ENCODE measurements at places on chromosomes 11 and 22.

GRCh38 chr11:76179147-76179546 is 27.2 kb downstream of the WNT11 start:
- no peak for DNase-seq

GRCh38 chr22:48644997-48645396 is 1182.7 kb downstream of the BRD1 start:
- no peak for DNase-seq

- no peak for DNase-seq
Observed at GRCh38 chr22:45885171-45885840, 91.7 kb downstream of the WNT7B start.

DNA sequence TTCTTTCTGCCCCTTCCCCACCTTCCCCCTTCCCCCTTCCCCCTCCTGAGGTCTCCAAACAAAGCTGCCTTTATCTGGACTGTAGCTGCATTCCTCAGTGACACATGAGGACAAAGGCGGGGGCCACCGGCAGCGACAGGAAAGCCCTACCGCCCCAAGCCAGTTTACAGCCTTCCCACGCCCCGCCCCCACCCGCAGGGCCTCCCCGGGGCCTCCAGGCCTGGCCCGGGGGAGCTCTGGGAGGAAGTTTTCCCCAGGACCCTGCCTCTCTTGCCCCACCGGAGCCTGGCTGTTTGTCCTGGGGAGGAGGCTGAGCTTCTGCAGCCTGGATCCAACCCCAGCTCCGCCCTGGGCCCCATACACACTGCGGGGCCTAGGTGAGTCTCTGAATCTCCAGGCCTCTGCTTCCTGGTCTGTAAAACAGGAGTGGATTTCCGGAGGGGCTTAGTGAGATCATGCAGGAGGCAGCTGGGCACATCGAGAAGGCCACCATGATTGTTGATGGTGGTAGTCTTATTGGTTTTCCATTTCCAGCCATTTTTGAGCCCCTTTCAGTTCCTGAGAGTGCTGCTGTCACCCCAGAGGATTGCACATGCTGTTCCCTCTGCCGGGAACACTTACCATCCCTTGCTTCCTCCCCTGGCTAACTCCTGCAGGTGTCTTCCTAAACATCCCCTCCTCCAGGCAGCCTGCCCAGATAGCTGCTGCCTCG is 130.7 kb downstream of the MN1 start:
- DNase-seq = no peak

GRCh38 chr11:65552388-65552951 is 5.7 kb downstream of the LTBP3 start:
- no peak for DNase-seq

GRCh38 chr11:92867913-92868619 is 101.4 kb upstream of the MTNR1B start:
- no peak for DNase-seq

- no peak for DNase-seq
Observed at GRCh38 chr22:27125539-27125938, 468.2 kb downstream of the MIAT start.

DNA sequence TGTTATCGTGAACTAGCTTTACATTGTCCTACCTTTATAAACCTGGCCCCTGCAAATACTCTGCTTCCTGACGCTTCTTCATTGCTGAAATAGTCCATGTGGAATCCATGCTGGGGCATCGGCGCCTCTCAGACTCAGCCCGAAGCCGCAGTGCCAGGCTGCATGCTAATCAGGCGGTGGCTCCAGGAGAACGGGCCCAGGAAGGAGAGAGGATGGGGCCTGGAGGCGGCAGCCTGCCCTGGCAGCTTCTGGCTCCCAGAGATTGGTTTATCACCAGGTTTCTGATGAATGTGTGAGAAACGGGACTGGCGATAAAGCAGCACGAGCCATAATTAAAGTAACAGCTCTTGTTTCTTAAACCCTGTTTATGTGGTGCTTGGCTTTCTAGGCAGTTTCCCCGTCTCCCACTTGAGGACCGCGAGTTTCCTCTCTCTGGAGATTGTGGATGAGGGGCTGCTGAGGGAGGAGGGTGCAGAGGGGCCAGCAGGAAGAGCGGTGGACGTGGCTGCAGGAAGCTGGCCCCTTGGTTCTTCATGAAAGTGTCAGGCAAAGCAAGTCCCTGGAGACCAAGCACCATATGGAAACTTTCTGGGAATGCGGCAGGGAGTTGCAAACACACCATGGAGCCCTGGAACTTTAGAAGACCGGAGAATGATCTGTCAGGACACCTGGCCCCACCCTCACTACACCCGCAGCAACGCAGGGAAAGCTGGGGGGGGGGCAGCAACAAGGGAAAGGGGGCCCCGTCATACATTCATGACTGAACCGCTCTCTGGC is 93.4 kb downstream of the NTM start:
- DNase-seq = no peak

- DNase-seq = no peak
Observed at GRCh38 chr11:88169881-88170280, 5.4 kb downstream of the RAB38 start.

GRCh38 chr11:1866226-1866625 is 13.3 kb downstream of the LSP1 start:
- no peak for DNase-seq

DNA sequence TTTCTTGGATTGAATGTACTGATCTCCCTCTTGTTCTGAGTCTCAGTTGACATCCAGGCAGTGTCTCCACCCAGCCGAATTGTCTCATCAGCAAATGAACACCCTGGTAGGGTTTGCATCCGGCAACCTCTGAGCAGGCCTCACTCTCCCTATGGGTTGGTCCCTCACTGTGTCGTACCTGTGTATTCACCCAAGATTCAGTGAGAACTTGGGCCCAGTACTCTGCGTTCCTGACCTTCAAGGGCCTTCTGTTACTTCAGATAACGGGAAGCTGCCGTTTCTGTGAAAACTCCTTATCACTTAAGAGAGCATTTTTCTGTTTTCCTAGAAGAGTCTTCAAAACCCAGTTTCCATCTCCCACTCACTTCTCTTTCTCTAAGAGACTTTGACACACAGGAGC is 915.6 kb downstream of the TBC1D22A start:
- no peak for DNase-seq

DNA sequence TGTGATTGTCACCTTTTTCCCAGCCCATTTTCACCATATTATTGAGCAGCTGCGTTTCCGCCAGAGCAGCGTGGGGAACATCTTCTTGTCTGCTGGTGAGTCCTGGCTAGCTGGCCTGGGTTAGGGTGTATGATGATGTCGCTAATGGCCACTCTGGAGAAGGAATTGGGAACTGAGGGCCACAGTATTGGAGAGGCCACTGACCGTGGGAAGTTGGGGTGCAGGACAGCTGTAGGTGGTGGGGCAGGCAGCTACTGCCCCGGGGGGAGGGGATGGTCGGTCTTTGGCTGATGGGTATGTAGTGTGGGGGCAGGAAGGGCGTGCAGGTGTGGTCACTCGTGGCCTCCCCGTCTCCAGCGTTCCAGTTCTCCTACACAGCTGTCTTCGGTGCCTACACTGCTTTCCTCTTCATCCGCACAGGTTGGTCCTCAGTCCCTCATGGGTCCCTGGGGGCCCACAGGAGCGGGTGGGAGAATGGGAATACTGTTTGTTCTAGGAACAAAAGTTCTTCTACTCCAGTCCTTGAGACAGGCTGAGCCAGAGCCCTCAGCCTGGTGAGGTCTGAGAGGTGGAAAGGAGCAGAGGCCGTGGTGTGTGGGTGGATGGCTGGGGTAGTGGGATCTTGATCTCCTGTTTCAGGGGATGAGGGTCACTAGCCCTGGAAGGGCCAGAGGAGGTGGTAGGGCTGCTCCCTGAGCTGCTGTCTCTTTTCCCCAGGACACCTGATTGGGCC is 2.1 kb downstream of the RCE1 start:
- no peak for DNase-seq

GRCh38 chr11:131918663-131919062 is 548.2 kb downstream of the NTM start:
- no peak for DNase-seq

DNA sequence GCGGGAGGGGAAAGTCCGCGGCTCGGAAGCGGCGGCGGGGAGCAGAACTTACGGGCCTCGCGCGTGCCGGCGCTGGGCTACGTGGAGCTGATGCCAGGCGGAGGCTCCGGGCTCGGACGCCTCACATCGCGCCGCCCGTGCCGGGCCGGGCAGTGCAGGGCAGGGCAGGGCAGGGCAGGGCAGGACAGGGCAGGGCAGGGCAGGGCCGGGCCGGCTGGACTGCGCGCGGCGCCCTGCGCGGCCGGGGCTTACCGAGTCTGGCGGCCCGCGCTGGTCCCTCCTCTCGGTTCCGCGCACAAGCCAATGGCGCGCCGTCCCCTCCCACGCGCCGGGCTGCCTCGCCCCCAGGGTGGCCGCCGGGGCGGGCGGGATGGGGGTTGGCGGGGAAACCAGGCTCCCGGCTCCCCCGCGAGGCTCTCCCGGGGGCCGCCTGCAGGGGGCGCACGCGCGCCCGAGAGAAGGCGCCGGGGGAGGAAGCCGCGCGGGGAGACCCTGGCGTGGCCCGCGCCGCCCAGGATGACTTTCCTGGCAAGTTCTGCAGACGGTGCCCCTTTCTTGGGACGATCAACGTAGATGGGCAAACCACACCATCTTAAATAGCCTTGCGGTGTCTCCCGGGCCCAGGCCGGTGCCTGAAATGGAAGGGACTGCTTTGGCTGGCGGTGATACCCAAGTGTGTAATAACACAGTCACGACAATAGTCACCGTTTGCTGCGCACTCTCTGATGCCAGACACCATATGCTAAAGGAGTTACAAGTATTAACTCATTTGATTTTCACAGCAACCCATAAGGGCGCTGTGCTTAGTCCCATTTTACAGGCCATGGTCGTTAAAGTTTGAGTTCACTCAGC is at the start of gene TP53I11:
TP53I11 (minus strand) TSS at position 259 of the 852 bp plus-strand sequence. CDS start 12,548 bp downstream, outside the sequence.
- DNase-seq = peak; percentile 42

GRCh38 chr11:57473285-57473841 is 13.0 kb downstream of the RTN4RL2 start:
- DNase-seq = no peak

DNA sequence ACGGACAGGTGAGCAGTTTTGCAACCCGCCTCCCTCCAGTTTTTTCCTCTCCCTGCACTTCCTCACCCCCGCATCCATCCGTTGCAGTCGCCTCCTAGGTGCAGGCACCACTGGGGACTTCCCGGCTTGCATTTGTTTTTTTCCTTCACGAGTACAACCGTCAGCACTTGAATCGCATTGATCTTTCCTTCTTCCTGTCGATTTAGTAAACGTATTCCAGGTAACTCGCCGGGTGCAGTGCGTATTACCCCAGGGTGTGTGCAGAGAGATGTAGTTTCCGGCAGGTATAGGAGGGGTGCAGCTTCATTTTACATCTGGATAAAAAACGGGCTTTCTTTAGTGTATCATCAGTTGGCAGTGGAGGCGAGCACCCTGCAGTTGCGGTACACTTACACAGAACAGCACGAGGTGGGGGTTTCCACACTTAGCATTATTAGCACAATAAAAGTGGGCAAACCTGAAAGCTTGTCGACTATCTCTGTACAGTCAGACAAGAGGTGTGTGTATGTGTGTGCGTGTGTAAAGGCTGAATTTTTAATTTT is at the start of gene SORL1-AS1:
SORL1-AS1 (minus strand) TSS at position 359 of the 542 bp plus-strand sequence.
- no peak for DNase-seq

GRCh38 chr11:76690736-76691135 is 20.2 kb upstream of the LRRC32 start:
- DNase-seq = no peak

GRCh38 chr11:14451825-14452224 is 47.8 kb downstream of the COPB1 start:
- no peak for DNase-seq

DNA sequence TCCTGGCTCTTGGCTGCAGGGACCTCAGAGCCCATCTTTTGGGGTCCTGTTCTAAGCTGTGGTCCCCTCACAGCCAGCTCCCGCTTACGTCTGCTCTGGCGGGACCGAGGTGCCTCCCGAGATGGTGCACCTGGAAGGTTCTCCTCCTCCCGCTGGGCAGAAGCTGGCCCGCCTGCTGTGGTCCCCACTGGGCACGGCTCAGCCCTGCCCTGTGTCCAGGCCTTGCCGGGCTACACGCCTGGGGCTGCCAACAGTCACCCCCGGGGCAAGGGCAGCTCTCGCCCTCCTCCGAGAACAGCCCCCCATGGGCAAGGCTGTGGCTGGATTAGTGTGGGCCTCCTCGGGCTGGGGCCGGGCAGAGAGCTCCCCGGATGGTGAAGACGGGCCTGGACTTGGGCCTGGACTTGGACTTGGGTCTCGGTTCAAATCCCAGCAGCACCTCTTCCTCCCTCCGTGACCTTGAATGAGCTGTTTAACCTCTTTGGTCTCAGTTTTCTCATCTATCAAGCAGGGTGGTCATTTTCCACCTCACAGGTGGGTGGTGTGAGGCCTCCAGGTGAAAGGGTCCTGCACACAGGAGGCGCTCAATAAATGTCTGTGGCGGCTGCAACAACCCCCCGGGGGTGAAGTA is 998 bp downstream of the BAIAP2L2 start:
- no peak for DNase-seq

DNA sequence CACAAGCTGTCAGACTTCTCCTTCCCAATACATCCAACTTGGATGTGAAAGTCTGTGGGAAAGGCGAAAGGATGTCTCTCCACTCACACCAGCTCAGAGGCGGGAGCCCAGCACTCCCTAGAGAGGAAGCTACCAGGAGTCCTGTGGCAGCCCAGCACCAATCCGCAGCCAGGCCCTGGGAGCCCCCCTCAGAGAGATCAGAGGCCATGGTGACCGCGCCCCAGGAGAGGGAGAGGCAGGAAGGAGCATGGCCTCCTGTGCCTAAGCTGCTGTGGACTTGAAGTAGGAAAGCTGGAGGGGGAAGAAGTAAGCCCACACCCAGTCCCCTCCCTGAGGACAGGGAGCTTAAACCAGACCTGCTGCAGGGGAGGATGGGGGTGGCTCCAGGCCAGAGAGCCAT is 24.4 kb upstream of the IGSF9B start:
- DNase-seq = no peak

DNA sequence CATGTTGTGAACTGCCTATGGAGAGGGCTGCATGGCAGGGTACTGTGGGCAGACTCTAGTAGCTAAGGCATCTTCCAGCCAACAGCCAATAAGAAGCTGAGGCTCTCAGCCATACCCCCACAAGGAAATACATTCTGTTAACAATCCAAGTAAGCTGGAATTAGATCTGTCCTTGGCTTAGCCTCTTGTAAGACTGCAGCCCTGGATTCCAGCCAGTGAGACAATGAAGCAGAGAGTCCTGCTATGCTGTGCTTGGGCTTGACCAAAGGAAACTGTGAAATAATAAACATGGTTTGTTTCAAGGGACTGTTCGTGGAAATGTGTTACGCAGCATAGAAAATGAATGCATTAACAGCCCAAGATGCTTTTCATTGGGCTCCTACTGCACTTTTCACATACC is 1097.4 kb upstream of the CCDC90B start:
- no peak for DNase-seq

DNA sequence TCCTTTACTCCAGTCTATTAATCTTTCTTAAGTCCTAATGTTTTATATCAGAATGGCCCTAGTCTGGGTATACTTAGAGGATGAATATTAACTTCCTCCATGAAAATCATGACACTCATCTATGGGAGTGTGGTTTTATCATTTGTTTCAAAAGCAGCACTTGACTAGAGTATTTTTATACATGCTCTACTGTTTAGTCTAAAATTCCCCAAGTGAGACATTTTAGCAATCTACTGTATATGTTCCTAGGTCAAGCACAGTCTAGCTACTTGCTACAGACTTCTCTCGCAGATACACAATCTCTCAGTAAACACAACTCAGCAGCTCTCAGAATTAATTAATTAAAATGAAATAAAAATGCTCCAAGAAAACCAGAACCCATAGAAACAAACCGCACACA is 2.9 kb upstream of the HBB start:
- no peak for DNase-seq

- DNase-seq = no peak
Observed at GRCh38 chr22:49783036-49783746, 44.5 kb downstream of the BRD1 start.

- no peak for DNase-seq
Observed at GRCh38 chr11:128085276-128085675, 502.1 kb downstream of the ETS1 start.
